ENCODE measurements at places on chromosomes 16 and 17. TPM values are rescaled to one million over a fixed set of nuclear protein-coding genes. Genes with fewer than 3 reads are reported as not detected.

- no peak for DNase-seq
Measured at GRCh38 chr16:27048316-27048715, 18.4 kb upstream of the C16orf82 start.

DNA sequence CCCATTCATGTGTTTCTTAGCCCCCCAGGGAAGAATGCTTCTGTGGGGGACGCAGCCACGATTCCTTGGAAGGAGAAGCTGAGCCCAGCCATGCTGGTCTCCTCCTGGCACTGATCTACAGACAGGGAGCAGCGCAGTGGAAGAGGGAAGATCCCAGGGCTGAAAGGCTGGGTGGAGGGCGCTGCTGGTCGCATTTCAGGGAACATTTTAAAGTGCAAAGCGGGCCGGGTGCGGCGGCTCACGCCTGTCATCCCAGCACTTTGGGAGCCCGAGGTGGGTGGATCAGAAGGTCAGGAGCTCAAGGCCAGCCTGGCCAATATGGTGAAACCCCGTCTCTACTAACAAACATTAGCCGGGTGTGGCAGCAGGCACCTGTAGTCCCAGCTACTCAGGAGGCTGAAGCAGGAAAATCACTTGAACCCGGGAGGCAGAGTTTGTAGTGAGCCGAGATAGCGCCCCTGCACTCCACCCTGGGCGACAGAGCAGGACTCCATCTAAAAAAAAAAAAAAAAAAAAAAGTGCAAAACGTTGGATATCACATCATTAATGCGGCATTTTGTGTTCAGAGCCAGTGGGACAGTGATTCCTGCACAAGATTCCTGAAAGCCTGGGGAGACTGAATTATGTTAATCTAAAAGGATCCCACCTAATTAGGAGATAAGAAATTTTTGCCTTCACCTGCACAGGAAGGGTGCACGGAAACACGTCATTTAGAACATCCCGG lies 558 bp upstream of the CHMP6 start:
- DNase-seq = no peak

DNA sequence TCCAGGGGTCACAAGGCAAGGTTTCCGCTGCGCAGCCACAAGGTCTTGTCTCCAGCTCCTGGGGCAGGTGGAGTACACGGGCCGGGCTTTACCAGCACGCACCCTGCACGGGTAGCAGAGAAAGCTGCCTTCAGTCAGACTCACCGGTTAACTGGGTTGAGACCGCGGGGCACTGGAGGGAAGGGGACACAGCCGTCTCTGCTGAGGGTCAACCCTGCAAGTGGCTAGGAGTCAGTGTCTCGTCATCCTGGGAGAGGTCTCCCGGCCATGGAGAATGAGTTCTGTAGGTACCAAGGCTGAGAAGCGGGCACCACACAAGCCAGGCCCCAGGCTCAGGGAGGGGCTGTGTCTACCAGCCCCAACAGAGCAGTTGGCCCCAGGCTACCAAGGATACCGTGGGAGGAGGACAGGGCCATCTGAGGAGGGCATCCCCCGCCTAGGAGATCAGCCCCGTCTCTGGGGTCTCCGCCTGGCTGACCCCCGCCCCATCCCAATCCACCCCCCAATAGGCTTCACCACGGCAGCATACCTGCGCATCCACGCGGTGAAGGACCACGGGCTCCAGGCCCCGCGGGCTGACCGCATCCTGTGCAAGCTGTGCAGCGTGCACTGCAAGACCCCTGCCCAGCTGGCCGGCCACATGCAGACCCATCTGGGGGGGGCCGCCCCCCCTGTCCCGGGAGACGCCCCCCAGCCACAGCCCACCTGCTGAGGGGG lies 2.8 kb upstream of the PRRT2 start:
- DNase-seq = no peak

DNA sequence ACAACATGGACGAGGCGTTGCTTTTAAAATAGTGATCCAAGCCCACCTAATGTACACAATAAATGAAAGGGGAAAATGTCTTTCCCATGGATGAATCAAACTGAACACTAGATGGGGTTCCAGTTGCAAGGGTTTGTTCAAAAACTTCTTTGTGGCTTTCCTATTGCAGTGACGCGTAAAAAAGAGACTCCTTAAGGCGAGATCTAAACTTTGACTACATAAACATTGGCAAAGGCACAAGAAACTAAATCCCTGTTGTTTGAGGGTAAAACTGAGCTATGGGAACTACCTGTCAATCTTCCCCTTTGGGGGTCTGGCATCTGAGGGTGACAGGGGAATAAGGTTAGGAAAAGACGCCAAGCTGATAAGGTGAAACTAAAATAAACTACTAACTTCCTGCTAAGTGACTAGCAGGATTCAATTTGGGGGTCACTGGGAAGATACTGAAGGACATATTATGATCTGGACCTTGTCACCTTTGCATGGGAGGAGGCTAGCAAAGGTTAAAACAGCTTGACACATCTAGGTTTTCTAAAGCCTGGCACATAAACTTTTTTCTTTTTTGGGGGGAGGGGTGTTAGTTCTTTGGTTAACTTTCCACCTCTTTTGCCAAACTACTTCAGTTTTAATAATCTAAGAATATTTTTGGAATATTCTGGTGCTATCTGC lies 4.7 kb downstream of the SALL1 start:
- DNase-seq = no peak

DNA sequence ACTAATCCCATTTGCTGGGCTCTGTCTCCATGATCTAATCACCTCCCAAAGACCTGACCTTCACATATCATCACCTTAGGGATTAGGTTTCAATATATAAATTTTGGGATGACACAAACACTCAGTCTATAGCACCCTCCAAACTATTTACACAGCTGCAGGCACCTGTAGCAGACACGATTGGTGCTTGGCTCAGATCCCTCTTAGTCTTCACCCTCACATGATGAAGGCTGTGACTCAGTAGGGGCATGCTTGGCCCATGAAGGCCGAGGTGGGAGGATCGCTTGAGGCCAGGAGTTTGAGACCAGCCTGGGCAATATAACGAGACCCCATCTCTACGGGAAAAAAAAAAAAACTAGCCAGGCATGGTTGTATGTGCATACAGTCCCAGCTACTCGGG lies 73.5 kb downstream of the HS3ST2 start:
- DNase-seq = no peak

DNA sequence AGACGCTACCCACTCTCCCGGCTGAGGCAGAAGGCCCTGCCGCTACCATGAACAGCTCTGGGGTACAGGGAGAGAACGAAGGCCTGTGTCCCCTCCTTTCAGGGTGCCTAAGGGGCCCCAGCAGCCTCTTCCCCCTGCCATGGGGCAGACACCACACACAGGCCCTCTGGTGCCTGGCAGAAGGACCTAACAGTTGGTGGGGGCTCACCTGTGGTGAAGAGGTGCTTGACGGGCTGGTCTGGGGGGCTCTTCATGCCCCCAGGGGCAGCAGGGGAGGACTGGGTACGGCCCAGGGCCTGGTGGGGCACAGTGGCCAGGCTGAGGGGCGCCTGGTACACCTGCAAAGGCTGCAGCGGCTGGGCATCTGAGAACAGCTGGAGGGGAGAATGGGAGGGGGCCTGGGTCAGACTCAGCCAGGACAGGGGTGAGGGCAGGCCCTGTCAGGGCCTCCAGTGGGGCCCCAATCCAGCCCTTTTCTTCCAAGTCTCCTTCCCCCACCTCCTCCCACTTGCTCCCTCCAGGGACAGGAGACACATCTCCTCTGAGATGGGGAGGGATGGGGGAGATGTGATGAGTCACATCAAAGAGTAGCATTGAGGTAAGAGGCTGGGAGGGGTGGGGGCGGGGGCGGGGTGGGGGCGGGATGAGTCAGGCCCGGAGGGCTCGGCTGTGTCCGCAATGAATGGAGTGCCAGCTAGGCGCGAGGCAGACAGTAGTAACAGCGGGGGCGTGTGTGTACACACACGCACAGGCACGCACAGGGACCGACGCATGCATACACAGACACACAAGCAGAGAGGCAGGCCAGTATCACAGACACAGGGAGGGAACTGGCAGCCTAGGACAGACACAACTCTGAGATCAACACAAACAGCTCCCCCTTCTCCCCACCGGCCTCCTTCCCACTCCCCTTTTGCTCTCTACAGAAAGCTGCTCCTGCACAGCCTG lies 16.1 kb downstream of the G6PC3 start:
- DNase-seq = peak; percentile 62

SYCE1L gene
- total RNA-seq = 5.0 TPM

CSH2 gene
- total RNA-seq = not detected

GRCh38 chr17:77217566-77217965 lies 76.8 kb downstream of the SEC14L1 start:
- DNase-seq = no peak

- DNase-seq = no peak
Measured at GRCh38 chr17:75087182-75087557, 584 bp upstream of the SLC16A5 start.

TBX6 gene
- 1.1 TPM for total RNA-seq

- DNase-seq = no peak
Measured at GRCh38 chr17:48842746-48843145, 11.9 kb downstream of the CALCOCO2 start.

DNA sequence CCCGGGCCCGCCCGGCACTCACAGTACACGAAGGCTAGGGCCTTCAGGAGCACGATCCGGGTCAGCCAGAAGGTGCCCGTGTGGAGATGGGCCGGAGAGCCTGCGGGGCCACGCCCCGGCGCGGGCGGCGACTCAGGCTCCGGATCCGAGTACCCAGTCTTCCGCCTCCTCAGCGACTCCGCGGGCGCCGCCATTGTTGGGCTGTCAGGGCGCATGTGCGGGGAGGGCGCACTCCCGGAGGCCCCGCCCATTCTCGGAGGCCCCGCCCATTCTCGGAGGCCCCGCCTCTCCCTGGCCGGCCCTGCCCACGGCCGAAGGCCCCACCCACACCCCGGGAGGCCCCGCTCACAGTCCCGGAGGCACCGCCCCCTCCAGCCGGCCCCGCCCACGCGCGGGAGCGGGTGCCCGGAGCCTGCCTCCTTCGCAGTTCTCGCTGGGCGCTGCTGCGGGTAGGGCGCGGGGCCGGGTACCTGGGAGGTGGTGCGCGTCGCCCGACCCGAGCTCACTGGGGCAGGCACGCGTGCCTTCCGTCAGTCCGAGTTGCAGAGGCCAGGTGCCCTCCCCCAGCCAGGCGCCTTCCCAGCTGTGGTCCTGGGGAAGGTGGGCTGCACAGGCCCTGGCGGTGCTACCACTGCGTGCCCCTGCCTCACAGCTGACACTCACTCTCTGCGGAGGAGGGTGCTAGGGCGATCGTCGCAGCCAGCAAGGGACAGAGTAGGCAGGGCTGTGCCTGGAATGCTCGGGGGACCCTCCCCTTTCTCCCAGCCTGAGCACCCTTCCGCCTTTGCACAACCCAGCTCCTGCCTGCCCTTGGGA lies at the start of gene LMF1:
LMF1 (minus strand) TSS at position 219 of the 816 bp plus-strand sequence; CDS start at position 215, 4 bp downstream.
- DNase-seq = peak; percentile 95

CES4A gene
- total RNA-seq = 3.5 TPM

DNA sequence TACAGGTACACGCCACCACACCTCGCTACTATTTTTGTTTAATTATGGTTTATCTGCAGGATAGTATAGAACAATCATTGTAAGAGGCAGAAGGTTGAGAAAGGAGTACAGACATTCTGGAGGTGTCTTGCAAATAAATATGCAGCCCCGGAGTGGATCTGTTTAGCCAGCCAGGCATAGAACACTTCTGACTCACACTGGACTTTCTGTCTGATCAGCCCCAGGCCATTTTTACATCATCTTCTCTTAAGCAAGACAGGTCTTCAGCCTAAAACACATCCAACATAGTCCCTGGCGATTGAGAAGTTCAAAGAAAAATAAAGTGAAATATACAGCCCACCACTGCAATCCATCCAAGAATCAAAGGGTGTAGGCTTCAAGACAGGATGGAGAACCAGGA lies 81.4 kb downstream of the XYLT1 start:
- no peak for DNase-seq

- DNase-seq = no peak
Measured at GRCh38 chr17:63833026-63833740, 5.7 kb upstream of the FTSJ3 start.

DNA sequence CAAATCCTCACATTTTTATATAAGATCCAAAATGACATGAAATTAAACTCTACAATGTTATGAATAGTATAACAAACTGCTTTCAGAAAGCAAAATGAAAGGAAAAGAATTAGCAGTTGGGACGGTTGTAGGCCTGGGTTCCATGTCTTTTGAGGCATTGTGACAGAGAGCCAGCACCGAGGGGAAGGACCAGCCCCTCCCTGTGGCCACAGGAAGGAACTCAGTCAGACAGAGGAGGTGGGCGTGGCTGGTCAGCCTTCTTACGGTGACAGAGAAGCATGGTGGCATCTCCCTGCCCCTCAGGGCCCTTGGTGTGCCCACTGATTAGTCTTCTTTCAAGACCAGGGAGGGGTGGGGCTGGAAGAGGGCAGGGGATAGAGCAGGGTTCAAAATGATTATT lies 5.7 kb downstream of the ZNF319 start:
- DNase-seq = peak; percentile 28

NT5M gene
- 6.1 TPM for total RNA-seq

DNA sequence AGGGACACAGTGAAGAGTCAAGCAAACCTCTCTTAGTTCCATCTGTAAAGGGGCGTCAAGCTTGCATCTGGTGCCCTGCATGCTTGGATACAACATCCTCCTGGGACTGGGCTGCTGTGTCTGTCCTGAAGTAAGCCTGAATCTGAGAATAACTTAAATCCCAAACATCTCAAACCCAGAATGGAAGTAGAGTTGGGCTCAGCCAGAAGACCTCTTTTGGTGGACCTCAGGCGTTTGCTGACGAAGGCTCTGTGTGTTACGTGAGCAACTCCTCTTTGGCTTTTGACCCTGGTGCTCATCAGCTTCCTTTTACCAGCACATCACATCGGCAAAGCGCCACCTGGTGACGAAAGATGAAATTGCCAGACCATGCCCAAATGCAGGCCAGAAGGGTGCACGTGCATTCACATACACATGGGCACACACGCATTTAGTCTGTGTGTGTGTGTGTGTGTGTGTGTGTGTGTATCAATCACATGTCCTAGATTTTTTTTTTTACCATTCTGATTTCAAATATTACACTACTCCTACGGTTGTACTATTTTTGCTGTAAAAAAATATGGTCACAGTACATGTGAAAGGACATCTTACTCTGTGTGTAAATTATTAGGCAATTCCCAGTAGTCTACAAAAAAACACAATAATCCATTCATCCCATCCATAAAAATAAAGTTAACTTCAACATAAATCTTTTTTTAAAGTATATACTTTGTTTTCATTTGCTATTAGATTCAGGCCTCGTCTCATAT lies 41.1 kb upstream of the FOXJ1 start:
- peak; percentile 93 for DNase-seq

DNA sequence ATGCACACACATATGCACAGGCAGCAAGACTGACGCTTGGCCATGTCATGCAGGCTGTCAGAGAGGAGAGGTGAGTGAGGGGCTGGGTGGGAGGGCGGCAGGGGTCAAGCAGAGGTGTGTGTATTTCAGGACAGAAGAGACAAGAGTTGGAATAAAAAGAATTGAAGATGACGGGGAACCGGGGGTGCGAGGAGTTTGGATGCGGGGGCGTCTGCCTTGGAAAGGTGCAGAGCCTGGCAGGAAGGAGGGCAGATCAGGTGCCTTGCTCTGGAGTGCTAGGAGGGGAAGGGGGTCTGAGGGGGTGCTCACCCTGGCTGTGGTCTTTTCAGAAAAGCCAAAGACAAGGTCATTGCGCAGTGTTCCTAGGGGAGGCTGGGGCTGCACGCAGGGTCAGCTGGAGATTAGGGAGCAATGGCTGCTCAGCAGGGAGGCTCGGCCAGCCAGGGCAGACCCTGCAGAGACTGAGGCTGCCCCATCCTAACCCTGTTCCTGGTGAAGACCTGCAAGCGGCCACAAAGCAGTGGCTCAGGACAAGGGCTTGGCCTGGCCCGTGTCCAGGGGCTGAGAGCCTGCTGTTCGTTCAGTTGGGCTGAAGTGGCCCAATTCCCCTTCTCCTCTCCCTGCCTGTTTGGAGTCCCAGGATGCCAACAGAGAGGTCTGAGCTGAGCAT lies 23.7 kb upstream of the CBX4 start:
- no peak for DNase-seq

RPRML gene
- total RNA-seq = not detected

OTOA gene
- not detected for total RNA-seq

GRCh38 chr16:85136702-85137322 lies 24.5 kb upstream of the CIBAR2 start:
- DNase-seq = no peak

Measured in activated naive CD8-positive, alpha-beta T cell treated with anti-CD3 and anti-CD28 coated beads for 36 hours (primary cell).